ENCODE measurements at places on chromosomes 7 and 10.

- DNase-seq = no peak
Observed at GRCh38 chr10:52212062-52212461, 102.0 kb upstream of the DKK1 start.

GRCh38 chr7:70574314-70574834, 557.6 kb upstream of the GALNT17 start:
- DNase-seq = no peak

DNA sequence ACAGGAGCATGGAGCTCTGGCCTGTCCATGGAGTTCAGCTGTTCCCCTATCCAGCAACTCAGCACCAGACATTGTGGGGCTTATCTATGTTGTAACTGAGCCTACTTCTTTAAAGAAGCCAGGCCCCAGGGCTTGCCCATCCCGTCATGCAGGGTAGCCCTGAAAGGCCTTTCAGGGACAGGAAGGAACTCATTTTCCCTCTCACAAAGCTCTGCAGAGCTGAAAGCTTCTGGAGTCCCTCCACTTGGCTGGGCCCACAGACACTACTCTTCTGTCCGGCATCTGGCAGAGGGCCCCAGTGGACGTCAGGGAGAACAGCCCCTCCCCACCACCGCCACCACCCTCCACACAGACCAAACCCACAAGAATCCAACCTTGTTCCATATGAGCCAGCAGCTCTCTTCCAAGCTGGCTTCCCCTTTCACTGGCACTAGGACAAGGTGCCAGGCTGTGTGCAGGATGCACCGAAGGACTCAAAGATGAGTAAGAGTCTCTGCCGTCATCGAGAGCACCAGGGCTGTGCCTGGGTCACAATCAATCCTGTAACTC, 33.1 kb downstream of the DENND2A start:
- DNase-seq = no peak

DNA sequence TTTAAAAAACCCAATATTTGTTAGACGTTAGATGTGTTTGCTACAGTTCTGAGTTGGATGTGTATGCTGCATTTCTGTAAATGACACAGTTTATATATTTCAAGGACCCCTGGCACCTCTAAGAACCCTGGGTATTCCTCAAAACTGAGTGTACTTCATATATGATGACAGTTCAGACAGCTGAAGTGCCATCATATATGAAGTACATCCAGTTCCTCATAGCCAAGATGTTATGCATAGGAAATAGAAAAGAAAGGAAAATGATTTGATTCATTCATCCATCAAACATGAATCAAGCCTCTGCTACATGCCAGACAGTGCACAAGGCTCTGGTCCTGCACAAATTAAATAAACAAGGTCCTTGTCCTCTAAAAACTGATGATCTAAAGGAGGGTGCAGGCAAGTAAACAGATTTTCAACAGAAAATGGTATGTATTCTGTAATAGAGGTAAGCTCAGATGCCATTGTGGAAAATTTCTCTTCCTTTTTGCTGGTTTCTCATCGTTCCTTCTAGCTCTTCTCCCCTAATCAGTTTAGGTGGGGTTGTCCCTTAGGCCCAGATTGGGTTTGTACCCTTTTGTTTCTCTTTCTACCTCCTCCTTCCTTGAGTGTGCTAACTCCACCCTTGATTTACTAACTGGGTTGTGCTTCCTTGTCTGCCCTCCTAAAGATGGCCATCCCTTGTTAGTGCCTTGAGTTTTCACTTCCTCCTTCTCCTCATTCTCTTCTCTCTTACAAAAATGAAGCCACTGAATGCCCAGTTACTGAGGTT, 25.3 kb upstream of the SMIM30 start:
- DNase-seq = no peak

GRCh38 chr7:157986051-157986450, 601.6 kb downstream of the PTPRN2 start:
- no peak for DNase-seq

GRCh38 chr7:32583791-32584190, 88.5 kb downstream of the AVL9 start:
- DNase-seq = no peak

DNA sequence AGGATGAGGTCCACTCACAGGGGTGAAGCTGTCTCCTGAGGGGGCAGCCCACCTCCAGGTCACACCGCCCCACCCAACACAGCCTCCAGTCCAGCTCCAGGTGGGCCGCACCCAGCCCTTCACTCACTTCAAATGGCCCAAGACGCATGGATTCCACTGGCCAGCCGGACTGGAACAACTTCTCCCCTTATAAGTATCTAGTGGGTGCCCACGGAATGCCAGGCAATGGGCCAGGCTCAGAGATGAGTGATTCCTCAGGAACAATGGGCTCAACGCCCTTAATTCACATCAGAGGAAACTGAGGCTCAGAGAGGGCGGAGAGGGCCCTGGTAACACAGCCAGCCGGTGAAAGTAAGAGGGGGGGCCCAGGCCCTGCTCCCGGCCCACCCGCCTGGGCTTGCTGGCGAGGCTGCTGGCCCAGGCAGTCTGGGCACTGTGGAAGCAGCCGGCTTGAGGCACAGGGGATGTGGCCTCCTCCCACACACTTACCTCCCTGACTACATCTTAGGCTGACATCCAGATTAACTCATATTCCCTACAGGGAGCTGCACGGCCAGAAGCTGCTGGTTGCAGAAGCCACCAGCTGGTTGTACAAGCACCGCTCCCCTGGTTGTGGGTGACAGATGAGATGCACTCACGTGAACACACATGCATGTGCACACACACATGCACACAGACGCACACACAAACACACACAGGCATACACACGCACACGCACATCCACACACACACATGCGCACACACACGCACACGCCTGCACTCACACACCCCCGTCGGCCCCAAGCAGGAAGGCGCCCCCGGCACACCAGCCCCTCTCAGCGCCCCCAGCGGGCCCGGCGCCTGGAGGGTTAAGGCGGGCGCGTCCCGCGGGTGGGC, 1.0 kb upstream of the FAM20C start:
- peak; percentile 82 for DNase-seq

GRCh38 chr7:17710312-17710711, 230.0 kb downstream of the SNX13 start:
- DNase-seq = no peak

DNA sequence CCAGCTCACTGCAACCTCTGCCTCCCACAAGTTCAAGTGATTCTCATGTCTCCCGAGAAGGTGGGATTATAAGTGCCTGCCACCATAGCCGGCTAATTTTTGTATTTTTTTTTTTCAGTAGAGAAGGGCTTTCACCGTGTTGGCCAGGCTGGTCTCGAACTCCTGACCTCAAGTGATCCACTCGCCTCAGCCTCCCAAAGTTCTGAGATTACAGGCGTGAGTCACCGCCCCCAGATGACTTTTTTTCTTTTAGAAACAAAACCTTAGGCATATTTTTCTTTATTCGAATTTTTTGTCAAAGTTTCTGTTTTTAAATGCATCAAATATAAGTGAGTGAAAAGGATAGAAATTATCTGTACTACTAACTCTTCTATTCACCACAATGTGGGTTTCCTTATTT, 113.1 kb downstream of the LRRC4 start:
- no peak for DNase-seq

GRCh38 chr7:131646203-131646602, 89.8 kb upstream of the PODXL start:
- no peak for DNase-seq

DNA sequence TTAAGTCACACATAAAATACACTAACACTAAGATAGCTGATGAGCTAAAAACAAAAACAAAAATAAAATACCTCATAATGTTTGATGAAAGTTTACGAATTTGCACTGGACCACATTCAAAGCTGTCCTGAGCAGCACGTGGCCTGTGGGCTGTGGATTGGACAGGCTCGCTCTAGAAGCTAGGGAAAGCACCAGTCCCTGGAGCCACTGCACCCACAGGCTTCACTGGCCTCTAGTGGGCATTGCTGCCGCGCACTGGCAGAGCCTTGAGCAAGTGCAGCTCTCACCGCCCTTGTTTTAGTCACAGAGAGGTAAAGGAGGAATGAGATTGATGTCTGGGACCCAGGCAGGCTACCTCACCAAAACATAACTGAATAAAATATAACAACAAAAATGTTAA, 67.6 kb downstream of the PAX2 start:
- no peak for DNase-seq

- no peak for DNase-seq
Observed at GRCh38 chr7:138285129-138285528, 174.9 kb upstream of the TRIM24 start.

DNA sequence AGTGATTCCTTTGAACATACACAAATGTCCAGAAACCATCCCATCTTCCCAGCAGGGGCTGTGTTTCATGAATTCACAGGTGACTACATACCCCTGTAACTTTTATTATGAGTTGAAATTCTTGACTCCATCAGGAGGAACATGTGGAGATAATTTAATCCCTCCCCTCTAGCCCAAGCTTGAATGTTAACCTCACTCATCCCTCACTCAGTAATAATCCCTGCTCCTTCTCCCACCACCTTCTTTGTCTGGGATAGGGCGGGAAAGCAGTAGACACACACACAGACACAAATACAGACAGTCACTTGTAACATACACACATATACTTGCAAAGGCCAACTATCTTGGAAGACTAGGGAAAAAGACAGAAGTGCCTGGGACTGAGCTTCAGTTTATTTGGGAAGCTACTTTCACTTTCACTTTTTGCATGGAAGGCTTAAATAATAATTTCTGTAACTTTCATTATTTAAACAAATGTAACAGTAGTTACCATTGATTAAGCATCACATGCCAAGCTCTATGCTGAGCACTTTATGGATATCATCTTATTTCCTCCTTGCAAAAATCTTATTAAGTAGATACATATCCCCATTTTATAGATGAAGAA, 7.3 kb downstream of the AASS start:
- DNase-seq = no peak

GRCh38 chr7:46557295-46557711, 636.2 kb upstream of the IGFBP3 start:
- no peak for DNase-seq

DNA sequence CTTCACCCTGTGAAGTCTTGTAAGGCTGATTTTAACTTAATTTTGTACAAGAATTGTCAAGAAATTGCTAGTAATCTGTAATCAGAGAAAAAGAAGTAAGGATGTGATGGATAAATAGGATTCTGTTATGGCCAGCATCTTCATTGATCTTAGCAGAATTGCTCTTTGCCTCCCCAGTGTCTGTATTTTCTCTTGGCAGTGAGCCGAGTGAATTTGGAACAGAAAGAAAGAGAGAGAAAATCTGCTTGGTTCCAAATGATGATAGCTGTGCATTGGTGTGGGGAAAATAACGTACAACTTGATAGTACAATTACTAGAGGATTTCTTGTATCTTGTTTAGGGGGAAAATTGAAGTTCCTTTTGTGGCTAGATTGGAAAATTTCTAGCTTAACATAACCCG, 34.6 kb downstream of the VTI1A start:
- no peak for DNase-seq

DNA sequence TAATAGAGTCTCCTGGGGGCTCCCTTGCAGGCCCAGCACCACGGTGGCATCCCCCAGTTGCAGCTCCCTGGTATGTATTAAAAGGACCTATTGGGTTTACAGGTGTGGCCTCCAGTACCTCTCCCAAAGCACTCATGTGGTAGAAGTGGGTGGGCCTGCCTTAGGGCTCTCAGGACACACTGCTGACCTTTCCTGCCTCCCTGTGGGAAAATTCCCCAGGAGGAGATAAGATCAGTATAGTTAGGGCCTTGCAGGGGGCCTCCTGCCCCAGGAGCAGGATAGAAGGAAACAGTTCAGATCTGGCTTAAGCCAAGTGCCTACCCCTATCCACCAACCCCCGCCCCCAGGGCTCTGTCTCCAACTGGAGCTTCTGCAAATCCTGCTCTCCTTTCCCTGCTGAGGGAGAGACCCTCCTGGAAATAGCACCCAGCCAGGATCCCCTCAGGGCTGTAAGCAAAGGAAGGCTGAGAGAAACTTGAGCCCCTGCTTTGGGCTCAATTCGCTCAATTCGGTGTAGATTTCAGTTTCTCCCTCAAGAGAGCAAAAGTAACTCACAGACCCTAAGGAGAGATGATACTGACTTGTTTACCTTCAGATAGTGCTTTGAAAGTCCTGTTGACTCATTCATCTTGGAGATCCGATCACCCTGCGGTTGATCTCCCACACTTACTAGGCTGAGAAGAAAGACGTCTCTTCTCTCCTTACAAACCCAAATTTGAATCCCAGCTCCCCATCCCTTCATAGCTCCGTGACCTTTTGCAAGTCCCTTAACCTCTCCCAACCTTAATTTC, 130.6 kb downstream of the WDR11 start:
- DNase-seq = no peak

GRCh38 chr10:101566333-101567164, 21.5 kb downstream of the POLL start:
- no peak for DNase-seq

DNA sequence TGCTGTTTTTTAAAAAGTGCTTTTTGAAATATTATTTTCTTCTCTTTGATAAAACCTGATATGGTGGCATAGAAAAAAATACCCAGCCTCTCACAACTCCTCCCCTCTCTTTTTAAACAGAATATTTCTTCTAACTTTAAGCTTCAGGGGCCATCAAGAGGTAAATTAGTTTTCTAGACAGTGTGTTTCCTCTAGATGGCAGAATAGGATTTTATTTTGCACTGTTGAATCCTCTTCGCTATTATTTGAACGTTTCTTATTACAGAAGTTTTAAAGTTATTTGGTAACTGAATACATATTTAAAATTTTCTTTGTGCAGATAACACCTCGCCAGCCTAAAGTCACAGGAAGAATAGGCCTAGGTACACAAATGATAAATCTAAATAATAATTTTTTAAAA, 30.3 kb downstream of the ARL5B start:
- peak; percentile 29 for DNase-seq

DNA sequence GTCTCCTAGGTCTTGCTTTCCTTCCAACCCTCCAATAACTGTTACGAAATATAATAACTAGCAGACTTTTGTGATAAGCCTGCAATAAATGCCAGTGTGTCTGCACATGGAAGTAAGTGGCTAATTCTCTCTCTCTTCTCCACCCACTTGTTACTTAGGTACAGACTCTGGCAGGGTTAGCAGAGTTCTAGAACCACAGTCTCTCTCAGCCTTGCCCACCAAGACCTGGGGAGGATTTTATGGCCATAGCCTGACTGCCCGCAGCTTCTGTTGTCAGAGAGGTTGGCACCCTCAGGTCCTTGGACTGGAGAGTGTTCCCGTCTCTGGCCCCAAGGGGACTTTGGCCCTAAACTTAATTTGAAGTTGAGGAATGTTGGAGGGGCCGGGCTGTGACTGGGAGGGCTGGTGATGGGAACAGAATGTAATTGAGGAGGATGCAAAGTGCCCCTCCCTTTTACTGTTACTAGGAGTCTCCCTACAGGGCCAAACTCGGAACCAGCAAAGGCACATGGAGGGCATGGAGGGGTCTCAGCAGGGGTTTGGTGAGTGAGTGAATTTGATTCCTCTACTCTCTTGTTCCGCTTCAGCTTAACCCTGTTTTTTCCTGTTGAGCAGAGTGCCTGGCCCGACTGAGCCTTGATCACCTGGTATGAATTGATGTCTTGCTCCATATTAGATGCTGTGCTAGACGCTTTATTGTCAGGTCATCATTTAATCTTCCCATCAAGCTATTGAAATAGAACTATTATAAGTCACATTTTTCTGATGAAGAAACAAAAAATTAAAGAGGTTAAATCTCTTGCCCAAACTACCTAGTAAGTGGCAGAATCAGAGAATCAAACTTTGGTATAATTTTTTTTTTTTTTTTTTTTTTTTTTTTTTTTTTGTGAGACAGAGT, 37.0 kb upstream of the LCOR start:
- no peak for DNase-seq

- no peak for DNase-seq
Observed at GRCh38 chr10:3729397-3729976, 55.5 kb downstream of the KLF6 start.
